D721Med (cell line): ENCODE measurements at places on chromosomes 1 and 21.

- no peak for DNase-seq
Observed at GRCh38 chr1:33364565-33364918, 43.6 kb upstream of the A3GALT2 start.

- DNase-seq = no peak
Observed at GRCh38 chr1:6461051-6461530, 4.9 kb downstream of the TNFRSF25 start.

DNA sequence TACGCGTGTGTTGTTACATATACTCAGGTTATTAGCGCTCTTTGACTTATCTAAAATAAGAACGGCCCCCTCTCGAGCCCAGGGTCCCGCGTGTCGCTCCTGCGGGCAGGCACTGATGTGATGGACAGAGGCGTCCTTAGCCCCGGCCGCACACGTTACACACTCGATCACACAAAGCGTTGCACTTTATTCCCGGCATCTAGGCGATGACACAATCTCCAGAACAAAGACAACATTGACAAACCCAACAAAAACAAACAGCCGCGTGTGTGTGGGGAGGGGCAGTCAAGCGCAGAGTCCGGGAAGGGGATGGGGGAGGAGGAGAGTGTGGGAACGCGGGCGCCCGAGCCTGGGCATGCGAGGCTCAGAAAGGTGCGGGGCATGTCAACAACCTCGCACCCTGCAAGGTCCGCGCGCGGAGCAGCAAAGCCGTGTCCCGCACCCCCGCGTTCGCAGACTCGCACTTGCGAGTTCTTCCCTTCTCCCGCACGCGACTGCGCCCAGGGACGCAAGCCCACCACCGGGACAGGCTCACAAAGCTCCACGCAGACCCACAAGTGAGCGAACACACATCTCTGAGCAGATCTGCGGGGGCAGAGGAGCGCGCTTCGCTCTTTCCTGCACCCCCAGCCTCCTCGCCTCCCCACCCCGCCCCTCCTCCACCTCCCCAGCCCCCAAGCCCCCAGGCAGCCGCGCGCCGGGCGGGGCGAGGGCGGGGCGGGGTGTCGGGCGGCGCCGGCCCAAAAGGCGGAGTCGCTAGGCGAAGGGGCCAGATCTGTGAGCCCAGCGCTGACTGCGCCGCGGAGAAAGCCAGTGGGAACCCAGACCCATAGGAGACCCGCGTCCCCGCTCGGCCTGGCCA, at the start of gene EFNA1:
Gene EFNA1, plus strand, starts transcription at position 772 of the 862 bp plus-strand sequence. CDS start 102 bp downstream, outside the sequence.
- DNase-seq = no peak

DNA sequence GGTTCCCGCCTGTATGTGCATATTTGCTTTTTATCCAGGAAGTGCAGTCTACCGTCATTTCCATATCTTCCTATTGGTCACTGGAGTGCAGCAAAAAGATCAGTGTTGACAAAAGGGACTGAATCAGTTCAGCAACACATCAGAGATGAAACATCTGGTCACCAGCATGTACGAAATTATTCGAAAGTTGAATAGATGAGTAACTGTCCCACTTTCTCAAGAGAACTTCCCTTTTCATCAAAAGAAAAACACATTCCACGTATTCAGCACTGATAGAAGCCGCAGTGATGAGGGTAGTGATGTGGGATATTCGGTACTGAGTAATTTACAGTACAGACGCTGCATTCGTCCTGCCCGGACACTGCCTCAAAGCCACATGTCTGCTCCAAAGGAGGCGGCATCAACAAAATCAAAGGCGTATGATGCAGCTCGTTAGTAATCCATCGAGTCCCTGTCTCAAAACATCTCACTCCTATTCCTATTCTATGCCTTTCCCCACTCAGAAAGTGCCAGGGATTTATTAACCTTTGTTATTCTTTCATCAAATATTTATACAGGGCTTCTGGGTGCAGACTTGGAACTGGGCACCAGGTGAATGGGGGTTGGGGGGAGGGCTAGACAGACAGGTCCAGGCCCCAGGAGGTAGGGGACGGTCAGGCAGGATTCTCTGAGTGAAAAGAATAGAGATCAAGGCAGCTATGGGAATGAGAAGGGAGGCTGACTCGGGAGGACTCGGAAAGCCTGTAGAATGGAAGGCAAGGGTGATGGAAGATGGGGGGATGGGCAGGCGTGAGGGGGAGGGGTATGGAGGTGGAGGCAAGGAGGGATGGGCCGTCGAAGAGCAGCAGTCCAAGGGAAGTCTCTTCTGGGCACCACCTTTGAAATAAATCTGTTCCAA, 79.5 kb upstream of the SLC45A1 start:
- DNase-seq = no peak

- DNase-seq = no peak
Observed at GRCh38 chr21:44791246-44791645, 10.4 kb downstream of the UBE2G2 start.

GRCh38 chr21:27582246-27582947, 615.5 kb upstream of the ADAMTS5 start:
- no peak for DNase-seq

DNA sequence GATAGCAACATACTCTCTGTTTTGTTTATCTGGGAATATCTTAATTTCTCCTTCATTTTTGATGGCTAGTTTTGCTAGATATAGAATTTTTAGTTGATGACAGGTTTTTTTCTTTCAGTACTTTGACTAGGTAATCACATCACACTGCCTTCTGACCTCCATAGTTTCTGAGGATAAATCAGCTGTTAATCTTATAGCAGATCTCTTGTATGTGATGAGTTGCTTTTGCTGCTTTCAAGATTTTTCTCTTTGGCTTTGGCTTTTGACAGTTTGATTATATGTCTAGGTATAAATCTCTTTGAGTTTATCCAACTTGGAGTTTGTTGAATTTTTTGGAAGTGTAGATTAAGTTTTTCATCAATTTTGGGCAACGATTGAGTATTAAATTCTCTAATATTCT, 142.6 kb downstream of the ZNF644 start:
- no peak for DNase-seq

GRCh38 chr21:27515676-27516075, 548.8 kb upstream of the ADAMTS5 start:
- DNase-seq = no peak

DNA sequence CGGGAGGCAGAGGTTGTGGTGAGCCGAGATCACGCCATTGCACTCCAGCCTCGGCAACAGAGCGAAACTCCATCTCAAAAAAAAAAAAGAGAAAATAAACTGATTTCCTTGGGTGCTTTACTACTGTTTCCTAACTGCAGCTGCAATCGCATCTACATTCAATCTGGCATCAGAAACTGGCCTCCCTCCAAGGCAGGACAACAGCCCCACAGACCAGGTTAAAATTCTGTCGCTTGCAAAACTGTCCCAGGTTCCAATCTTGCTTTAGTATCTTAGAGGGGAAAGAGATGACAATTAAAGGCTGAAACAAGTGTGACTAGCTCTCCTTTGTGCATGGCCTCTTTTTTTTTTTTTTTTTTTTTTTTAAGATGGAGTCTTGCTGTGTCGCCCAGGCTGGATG, 32.4 kb upstream of the SLC25A33 start:
- DNase-seq = no peak

GRCh38 chr1:3663999-3664699, 11.8 kb downstream of the TP73 start:
- no peak for DNase-seq

GRCh38 chr1:33050221-33051076, 13.8 kb upstream of the AK2 start:
- no peak for DNase-seq

DNA sequence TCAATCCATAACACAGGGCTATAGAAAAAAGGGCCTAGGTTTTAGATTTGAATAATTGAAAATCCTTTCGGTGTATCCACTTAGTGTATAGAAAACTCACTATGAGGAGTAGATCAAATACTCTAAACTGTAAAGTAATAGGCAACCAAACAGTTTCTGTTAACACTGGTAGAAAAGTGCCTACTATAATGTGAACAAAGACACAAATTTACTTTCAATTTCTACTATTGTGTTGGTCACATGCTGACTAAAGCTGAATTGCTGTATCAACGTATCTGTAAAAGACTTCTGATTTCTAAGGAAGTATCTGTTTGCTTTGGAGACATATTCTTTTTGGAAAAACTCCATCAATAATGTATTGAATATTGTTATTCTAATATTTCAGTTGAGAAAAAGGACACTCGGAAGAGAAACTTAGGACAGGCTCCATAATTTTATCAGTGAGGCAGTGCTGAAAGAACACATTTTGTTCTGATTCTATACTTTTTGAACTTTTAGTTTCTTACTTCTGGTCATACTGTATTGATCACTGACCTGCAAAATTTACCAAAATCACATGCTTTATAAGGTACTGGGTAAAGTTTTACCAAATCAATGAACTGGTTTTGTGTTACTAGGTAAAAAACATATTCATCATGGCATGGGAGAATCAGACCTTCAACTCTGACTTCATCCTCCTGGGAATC, at the start of gene OR2M5:
Gene OR2M5, plus strand, starts transcription at position 636 of the 686 bp plus-strand sequence. Its CDS starts 0 bp downstream, at position 636.
- DNase-seq = no peak

DNA sequence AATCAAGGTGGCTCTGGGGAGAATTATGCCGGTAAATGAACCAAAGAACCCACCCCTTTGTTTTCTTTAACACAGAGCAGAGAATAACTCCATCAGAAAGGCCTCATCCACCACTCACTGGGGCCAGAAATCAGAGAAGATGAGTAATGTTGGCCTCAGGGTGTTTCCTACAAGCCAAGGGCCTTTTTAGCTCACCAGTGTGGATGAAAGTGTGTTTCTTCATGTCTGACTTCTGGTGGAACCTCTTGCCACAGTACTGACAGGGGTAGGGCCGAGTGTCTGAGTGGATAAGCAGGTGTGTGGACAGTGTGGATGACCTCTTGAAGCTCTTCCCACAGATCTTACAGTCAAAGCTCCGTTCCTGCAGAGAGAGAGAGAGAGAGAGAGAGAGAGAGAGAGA, 8.3 kb downstream of the GFI1 start:
- no peak for DNase-seq

DNA sequence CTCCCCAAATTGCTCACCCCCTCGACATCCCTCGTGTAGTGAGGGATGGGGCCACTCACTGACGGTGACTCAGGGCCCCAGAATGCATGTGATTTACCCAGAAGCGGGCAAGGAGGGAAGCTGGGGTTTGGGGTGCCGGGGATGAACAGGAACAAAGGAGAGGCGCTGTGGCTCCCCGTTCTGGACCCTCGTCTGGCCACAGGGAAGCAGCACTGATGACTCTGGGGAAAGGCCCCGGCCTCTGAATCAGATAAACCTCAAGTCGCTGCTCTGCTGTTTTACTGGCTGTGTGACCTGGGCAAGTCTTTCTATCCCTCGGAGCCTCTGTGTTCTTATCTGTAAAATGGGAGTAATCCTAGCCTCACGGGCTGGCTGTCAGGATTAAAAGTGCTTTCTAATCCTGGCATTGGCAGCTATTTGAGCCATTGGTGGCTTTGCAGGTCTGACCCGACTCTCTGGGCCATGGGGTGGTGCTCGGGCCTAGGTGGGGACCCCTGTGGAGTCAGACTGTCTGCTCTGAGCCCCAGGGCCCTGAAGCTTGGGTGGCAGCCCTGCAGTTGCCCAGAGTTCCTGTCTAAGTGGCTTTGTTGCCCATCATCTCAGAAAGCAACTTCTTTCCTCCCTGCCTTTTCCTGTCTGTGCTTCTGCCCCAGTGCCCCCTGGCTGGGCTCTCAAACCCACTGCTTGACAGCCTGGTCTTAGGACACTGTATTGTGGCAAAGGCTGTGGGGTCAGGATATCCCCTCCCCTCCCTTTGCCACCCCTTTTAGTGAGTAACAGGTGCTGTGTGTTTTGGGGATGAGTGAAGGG, 5.5 kb downstream of the TNFRSF1B start:
- DNase-seq = no peak

DNA sequence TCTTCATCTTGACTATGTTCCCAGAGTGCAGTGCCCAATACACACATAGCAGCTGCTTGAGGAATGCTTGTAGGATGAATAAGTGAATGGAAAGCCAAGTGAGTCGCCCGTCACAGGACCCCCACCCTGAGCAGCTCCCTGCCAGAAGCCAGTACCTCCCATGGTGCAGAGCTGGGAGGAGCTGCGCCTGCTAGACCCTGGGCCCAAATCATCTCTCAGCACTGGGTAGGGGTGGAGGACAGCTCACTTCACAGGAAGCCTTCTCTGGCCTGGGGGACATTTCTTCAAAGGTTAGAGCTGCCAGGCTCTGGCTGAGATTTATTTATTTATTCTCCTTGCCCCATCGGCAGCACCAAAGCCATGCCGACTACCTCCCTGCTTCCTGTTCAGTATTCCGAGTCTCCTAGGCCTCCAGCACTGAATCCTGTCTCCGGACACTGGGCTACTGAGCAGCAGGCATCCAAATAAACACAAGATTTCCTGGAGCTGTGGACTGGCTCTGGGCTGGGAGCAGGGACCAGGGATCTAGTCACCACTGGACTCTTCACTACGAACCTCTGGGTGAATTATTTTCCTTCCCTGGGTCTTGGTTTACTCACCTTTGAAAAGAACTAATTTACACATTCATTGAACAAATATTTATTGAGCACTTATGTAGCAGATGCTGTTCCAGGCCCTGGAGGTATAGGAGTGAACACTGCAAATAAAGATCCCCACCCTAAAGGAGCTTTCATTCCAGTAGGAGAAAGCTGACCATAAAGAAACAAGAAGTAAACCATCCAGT, 187.7 kb downstream of the TRABD2B start:
- DNase-seq = no peak

DNA sequence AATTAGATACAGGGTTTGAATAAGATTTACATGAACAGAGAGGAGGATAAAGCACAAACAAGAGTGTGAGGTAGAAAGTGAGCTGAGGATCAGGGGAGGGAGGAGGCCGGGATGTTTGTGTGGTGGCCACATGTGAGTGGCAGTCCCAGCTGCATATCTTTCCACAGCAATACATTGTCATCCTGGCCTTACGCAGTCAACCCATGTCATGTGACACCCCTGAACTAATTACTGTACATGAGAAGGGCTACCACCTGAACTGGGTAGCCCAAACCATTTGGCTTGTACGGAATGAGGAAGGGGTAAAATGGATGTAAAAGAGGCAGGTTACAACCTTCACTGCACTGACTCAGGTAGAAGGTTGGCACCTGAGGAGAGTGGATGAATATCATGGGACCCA, 4.2 kb downstream of the SLAMF7 start:
- no peak for DNase-seq

GRCh38 chr1:29719253-29719652, 482.9 kb downstream of the PTPRU start:
- no peak for DNase-seq

- no peak for DNase-seq
Observed at GRCh38 chr1:93584261-93585003, 97.2 kb downstream of the BCAR3 start.

DNA sequence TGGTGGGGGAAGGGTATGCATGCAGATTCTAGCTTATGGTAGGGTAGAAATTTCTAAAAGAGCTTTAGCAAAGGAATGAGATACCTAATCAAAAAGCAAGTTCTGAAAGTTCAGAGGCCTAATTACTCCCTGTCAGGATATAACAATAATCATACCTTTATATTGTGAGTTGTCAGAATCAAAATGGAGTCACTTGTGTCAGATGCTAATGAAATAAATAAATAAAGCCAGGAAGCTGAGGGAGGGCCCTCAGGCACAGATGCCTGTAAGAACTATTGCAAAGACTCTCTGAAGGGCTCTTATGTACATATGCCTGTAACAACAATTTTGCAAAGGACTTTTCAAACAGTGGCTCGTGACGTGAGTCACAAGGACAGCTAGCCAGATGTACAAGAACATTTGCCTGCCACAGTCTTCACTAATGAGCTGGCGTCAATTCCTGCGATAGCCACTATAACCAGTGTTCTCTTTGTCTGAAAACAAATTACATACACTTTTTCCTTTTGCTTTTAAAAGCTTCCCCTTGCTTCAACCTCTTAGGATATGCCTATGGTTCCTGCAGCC, 27.4 kb upstream of the DNASE2B start:
- DNase-seq = no peak

GRCh38 chr1:203645996-203646395, 19.4 kb downstream of the ATP2B4 start:
- DNase-seq = no peak
